ENCODE measurements at places on chromosomes 4 and X.
A peak's percentile ranks its signal among the peaks of the same experiment; 100 is the strongest.

- no peak for DNase-seq
Measured at GRCh38 chr4:2250357-2251072, 8.6 kb upstream of the HAUS3 start.

DNA sequence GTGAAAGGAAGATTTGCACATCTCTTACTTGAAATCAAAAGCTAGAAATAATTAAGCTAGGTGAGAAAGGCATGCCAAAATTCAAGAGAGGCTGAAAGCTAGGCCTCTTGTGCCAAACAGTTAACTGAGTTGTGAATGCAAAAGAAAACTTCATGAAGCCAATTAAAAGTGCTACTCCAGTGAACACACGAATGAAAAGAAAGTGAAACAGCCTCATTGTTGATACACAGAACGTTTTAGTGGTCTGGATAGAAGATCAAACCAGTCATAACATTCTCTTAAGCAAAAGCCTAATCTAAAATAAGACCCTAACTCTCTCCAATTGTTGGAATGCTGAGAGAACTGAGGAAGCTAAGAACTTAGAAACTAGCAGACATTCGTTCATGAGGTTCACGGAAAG lies 122.3 kb downstream of the UNC5C start:
- no peak for DNase-seq

DNA sequence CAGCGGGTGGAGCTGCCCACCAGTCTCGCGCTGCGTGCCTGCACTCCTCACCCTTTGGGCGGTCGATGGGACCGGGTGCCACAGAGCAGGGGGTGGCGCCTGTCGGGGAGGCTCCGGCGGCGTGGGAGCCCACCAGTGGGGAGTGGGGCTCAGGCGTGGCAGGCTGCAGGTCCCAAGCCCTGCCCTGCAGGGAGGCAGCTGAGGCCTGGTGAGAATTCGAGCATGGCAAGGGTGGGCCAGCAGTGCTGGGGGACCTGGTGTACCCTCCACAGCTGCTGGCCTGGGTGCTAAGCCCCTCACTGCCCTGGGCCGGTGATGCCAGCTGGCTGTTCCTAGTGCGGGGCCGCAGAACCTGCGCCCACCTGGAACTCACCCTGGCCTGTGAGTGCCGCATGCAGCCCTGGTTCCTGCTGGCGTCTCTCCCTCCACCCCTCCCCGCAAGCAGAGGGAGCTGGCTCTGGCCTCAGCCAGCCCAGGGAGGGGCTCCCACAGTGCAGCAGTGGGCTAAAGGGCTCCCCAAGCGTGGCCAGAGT lies 746.6 kb upstream of the PABPC4L start:
- DNase-seq, result no peak

- DNase-seq, result no peak
Measured at GRCh38 chrX:135463937-135464336, 42.2 kb downstream of the SMIM10L2A start.

- no peak for DNase-seq
Measured at GRCh38 chr4:123941306-123941705, 544.7 kb downstream of the SPRY1 start.

DNA sequence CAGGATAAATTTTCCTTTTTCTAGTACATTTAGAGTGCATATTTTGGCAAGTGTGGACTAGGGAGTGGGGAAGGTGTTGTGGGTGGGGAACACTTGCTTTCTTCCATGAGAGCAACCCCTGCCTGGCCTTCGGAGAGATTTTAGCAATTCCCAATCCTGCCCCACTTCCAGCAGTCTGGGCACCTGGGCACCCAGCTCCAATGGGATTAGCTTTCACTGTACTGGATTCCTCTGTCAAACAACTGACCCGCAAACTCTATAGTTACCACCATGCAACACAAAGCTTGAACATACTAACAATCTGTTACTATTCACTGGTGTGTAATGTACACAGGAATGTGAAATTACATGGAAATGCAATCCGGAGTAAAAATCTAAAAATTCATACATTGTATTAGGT lies 50.3 kb downstream of the SH3RF1 start:
- DNase-seq, result no peak

DNA sequence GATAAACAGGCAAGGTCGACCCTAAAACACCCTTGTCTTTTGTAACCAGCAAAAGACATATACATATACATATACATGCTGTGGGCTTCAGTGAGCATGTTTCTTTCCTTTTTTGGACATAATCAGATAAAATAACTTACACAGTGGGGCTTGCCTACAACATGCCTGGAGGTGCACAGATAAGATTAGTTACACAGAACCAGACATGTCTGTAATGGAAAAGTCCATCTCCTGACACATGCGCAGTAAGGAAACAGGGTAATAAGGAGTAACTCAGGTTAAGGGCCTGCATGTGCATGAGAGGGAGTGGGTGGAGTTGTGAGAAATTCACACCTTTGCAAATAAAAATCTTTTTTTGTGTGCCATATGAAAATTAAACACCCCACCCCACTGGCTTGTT lies 3.4 kb downstream of the UGT2A1 start:
- no peak for DNase-seq

- no peak for DNase-seq
Measured at GRCh38 chr4:147049946-147050345, 104.3 kb upstream of the TTC29 start.

DNA sequence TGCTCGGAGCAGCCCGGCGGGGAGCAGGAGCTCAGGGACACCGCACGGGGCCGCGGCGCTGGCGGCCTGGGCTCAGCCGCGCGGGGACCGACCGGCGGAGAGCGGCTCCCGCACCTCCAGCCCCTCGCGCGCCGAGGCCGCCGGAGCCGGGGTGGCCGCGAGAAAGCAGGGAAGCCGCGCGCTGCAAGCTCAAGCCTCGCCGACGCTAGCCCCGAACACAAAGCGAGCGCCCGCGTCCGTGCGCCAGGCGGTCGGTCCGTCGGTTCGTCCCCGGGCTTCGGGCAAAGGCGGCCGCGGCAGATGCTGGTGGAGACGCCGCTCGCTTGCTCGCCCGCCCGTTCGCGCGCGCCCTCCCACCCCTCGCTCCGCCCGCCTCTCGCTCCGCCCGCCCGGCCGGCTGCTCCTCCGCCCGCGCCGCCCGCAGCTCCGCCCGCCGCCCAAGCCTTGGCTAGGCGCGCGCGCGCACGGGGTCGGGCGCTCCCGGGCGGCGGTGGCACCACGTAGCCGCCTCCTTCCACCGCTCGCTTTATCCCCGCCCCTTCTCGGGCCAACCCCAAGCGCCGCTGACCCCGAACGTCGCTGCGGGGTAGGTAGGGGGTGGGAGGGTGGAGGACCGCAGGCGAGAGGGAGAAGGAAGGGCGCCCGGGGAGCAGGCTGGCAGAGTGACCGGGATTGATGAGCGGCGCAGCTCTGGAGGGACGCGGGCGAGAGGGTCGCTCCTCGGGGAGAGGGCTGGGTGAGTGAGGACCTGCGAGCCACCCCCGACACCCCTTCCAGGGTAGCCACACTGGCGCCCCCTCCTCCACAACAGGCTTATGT lies at the start of gene TSPAN5:
Gene TSPAN5 (minus strand): TSS at position 325 of the 819 bp plus-strand sequence.
- DNase-seq, result peak; percentile 86

GRCh38 chr4:82415922-82416365 lies 14.3 kb downstream of the HNRNPDL start:
- no peak for DNase-seq

DNA sequence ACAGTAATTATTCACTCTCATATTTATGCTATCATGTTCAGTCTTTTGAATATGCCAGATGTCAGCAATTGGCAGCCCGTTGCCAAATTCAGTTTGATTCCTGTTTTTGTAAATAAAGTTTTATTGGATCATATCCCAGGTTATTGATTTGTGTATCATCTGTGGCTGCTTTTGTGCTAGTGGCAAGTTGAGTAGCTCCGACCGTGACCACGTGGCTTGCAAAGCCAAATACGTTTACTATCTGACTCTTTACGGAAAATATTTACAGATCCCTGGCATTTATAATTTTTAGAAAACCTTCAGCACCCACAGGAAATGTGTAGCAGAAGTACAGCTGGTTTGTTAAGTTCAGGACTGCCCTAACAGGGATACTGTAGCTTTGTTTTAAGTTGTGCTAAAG lies 67.4 kb downstream of the VCX2 start:
- DNase-seq, result no peak

DNA sequence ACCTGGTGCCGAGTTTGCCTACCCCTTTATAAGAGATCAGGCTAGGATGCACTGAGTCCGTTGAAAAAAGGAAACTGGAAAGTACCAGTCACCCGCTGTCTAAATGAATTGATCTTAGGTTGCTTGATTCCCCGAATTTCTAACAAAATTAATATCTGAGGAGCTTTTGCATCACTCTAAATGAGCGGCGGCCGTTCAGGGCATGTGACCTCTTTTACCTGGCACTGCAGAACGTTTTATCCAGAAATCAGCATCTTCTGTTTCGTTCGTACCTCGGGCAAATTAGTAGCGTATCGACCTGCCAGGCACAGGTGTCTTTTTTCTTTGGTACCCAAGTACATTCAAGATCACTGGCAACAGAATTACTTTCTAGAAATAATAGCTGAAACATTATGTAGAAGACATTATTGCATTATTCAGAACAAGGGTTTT lies 876 bp downstream of the KLHL2 start:
- DNase-seq, result peak; percentile 33

DNA sequence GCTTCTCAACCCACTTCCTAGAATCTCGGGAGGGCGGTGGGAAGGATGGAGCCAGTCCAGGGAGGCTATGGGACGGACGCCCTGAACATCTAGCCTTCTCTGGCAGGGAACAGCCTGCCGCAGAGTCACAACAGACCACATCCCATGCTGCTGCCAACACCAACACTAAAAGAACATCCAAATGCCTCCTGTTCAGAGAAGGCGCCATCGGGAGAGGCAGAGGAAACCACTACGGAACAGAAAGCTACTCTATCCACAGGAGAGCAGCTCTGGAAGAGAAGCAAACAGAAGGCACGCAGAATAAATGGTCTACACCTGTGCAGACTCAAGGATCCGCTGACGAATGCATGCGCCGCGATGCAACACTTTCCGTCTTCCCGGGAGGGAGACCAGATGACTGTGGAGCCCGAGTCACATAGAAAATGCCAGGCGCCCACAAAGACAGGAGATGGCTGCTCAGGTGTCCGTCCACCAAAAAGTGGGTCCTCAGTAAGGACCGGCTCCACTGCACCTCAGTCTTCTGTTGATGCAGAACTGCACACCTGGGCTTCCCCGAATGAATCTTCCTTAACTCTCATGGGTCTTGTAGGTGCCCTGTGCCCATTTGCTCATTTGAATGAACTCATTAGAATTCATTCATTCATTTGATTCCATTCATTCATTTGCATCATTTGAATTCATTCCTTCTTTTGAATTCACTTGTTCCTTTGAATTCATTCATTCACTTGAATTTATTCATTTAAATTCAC lies 217.5 kb downstream of the DHRSX start:
- no peak for DNase-seq

DNA sequence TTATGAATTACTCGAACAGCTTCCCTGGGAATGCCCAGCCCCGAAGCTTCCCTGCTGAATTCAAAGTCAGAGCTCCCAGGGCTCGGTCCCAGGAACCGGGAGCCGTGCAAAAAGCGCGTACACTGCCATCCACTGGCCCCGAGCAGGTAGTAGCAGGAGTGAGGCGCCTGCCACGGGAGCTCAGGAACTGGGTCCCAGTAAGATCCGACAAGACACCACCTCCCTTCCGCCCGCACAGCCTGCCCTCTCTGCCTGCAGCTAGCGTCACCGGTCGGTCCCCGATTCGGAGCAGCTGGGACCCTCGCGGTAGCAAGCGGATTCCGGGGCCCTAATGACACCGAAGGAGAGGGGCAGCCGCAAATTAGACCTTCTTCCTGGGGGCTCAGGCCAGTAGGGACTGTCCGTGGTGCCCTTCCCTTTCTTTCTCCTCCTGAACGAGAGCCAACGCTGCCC lies 1.2 kb downstream of the CORIN start:
- DNase-seq, result peak; percentile 62
